ENCODE measurements at places on chromosomes 6 and 20.

DNA sequence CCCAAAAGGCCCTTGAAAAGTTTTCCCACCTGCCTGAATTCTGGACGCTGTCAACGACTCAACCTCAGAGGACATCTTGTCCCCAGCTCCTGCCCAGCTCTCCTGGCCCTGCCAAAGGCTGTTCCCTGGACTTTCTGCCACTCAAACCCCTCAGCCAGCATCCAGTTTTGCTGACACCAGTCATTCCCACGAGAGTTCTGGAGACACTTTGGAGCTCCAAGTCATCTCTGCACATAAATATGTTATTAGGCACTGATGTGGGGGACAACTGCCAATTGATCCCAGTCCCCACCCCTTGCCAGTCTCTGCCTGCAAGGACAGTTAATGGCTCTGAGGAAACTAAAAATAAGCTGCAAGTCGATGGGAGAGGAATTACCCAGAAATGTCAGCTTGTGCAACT lies 38.9 kb upstream of the KCNB1 start:
- no peak for DNase-seq

GRCh38 chr6:121090492-121090891 lies 243.8 kb downstream of the TBC1D32 start:
- DNase-seq = no peak

- DNase-seq = no peak
Observed at GRCh38 chr6:113707194-113707593, 150.0 kb upstream of the MARCKS start.

- peak; percentile 56 for DNase-seq
Observed at GRCh38 chr6:6057442-6058053, 50.8 kb upstream of the NRN1 start.

- DNase-seq = no peak
Observed at GRCh38 chr20:15482525-15482924, 1090.7 kb downstream of the KIF16B start.

DNA sequence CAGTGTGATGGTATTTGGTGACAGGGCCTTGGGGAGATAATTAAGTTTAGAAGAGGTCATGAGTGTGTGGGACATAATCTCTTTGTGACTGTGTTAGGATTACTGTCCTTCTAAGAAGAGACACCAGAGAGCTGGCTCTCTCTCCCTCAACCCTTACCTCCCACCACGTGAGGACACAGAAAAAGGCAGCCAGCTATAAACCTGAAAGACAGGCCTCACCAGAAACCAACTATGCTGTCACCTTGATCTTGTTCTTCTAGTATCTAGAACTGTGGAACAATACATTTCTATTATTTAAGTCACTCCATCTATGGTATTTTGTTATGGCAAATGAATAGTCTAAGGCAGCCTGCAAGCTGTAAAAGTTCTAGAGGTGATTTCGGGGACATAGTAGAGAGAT lies 203.7 kb downstream of the OTOR start:
- DNase-seq = no peak

GRCh38 chr20:36847009-36847709 lies 28.8 kb upstream of the TLDC2 start:
- DNase-seq = no peak

- DNase-seq = no peak
Observed at GRCh38 chr6:129709196-129709768, 695 bp downstream of the ARHGAP18 start.

- no peak for DNase-seq
Observed at GRCh38 chr6:1029141-1029540, 282.8 kb upstream of the FOXQ1 start.

DNA sequence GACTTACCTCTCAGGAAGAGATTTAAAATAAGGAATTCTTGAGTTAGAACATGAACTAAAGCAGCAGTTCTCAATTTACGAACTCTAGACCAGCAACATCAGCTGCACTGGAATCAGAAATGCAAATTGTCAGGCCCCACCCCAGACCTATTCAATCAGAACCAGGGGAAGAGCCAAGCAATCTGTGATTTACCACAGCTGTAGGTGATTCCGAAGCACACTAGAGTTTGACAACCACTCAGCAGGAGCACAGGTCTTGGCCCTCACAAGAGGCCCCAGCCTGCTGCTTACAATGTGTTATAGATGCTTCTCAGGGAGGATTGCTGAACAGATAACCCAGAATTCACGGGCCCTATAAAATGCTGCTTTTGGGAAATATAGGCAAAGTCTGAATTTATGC lies 279.2 kb downstream of the PTPRK start:
- DNase-seq = no peak

DNA sequence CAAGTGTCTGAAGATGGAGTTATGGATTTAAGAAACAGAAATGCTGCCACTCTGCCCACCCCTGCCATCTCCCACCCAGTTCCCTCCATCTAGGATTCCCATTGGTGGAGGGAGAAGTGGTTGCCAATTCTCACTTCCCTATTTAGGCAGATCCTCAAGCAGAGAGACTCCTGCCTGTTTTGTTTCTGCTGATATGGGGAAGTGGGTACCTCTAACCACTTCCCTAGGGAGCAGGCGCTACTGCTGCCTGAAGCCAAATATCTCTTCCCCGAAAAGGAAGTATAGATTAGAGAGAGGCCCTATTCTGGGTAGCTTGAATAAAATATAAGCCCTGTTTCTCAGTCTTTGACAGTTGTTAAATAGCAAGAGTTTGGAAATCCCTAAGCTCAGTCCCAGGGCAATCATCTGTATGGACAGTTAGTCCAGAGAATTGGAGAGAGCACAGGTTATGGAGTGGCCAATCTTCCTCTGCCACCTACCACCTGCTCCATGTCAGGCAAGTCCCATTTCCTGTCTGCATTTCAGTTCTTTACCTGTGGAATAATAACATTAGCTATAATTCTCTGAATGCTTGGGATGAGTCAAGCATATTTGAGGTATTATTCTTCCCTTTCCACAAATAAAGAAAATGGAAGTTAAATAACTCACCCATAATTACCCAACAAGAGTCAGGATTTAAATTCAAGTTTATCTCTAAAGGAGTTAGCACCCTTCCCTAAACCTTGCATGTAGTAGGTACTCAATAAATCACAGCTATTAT lies 2.6 kb upstream of the ADGB start:
- no peak for DNase-seq

Data from GM10248 (cell line).